ENCODE measurements at places on chromosomes 3 and 15. TPM values are rescaled to one million over a fixed set of nuclear protein-coding genes. Genes with fewer than 3 reads are reported as not detected.

DNA sequence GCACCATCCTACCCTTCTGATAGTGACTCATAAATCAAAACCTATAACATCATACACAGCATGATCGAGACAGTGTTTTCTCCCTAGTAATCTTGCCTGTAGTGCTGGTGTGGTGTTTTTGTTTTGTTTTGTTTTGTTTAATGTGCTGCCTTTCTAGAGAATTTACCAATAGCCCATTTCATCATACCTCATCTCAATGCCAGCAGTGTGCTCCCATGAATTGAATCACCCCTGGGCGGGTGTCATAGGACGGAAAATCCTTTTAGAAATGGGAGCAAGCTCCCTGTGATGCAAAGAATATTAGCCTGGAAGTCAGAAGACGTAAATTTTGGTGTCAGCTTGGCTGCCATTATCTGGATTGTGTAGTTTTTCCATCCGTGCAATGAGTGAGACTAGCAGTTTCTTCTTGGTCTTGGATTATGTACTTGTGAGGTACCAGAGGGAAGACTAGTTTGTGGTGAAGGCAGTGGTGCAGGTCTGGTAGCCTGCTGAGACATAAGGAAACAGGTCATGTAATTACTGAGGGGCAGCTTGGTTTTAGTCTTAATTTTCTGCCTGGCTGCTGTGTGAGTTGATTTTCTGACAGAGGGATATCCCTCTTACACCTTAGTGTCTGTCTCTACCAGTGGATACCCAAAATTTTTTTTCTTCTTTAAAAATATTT, 29.9 kb downstream of the IGSF10 start:
- no peak for DNase-seq

GRCh38 chr3:112297714-112298113, 3.7 kb upstream of the SLC9C1 start:
- DNase-seq = no peak

DNA sequence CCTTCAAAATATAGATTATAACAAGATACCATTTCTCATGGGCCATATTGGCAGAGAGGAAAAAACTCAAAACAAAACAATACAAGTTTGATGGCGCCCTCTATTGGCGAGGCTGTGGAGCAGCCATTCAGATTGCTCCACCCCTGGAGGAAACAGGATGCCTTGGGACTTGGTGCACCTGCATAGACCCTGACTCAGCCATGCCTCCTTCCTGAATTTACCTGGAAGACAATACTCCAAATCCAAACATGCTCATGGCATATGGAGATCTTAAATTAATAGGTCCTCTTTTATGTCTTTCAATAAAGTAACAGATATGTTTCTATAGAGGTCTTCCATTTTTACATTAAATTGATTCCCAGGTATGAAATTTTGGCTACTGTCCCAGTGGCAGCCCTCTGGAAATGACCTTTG, 90.0 kb downstream of the APBA2 start:
- no peak for DNase-seq

- DNase-seq = no peak
Measured at GRCh38 chr3:184234224-184234623, 4.8 kb downstream of the VWA5B2 start.

GRCh38 chr3:183797996-183798395, 27.4 kb downstream of the MAP6D1 start:
- DNase-seq = no peak

The GOLGA6B gene
- 0.23 TPM for polyA plus RNA-seq

The IQCF6 gene
- not detected for polyA plus RNA-seq

The FGF12 gene
- 6.1 TPM for polyA plus RNA-seq
